ENCODE measurements at places on chromosomes 4 and X.
A peak's percentile ranks its signal among the peaks of the same experiment; 100 is the strongest.

DNA sequence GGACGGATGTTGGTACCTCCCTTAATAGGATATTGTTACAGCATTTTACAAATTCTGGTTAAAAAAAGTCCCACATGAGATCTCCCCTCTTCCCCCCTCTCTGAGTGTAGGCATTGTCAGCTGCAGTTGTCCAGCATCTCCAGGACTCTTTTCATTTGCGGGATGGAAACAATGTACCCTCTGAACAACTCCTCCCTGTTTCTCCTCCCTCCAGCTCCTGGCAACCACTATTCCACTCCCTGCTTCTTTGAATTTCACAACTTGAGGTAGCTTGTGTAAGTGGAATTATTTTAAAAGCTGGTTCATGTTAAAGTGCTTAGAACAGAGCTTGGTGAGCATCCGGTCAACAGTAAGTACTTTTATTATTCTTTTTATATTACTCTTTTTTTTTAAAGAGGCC is 69.8 kb downstream of the TBL1X start:
- peak; percentile 37 for DNase-seq

DNA sequence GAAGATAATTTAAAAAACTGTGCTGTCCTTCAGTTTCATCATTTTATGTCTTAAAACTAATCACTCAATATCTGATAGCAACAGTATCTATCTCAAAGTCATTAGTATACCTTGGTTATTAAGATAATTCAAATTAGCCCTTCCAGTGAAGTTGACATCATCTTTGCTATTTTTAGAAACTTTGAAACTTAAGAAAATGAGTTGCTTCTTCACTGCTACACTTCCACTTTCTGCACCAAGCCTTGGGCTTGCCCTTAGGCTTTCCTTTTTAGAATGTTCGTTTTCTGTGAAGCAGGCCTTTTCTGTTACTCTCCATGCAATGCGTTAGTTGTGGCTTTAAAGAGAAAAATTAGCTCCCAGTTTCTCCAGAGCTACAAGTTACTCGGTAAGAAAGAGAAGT is 4.4 kb upstream of the VAMP7 start:
- DNase-seq = no peak

- no peak for DNase-seq
Measured at GRCh38 chr4:93658443-93658842, 170.1 kb upstream of the ATOH1 start.

DNA sequence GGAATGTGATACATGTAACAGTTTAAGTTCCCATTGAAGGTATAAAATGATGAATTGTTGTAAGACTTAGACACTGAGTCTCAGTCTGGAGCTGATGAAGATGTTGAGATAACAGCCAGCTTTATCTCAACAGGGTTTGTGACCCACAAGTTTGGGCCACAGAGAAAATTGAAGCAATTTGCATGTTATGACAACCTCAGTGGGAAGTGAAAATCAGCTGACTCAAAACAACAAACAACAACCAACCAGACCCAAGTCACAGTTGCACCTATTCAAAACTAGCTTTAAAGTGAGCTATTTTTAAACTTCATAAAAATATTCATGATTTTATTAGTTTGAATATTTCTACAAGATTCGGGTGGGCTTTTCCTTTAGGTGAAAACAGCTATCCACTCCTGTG is 8.0 kb downstream of the SFRP2 start:
- no peak for DNase-seq

DNA sequence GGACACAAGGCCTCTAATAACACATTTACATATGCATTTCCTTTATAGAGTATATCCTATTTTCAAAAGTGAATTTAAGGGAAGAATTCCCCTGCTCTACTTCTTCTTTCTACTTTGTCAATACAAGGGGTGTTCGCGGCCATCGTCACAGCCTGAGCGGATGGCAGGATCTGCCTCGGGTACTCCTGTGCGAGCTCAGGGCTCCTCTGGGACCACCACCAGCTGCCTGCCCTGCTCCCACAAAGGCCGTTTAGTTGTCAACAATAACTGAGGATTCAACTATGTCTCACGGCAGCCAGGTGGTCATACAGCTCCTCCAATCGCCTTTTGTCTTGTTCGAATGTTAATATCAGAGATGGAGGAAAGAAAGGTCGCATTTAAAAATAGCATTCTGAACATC is 228.2 kb upstream of the TENM3 start:
- DNase-seq = no peak

DNA sequence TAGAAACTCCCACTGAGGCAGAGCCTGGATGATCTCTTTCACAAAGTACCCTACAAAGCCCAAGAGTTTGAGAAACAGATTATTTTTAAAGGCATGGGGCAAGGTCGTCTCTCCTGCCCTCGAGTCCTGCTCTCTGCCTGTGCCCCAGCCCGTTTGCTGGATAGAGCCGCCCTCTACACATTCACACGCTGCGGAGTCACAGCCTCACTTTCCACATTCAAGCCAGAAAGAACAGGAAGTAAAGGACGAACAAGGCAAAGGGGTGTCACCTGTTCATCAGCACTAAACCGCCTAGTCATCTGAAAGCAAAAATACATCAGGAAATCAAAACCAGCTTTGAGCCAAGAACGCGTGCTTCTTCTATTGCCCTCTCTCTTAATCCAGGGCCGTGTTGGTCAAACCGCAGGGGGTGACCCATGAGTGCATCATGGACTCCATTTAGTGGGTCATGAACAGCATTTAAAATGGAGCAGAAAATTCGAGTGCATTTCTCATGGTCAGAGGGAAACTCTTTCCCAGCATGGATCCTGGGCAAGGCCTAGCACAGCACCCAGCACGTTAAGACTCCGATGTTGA is 83.4 kb downstream of the PHKA2 start:
- no peak for DNase-seq

- no peak for DNase-seq
Measured at GRCh38 chr4:42018451-42018850, 28.1 kb downstream of the SLC30A9 start.

GRCh38 chrX:39445336-39445735 is 644.1 kb downstream of the MID1IP1 start:
- no peak for DNase-seq

- no peak for DNase-seq
Measured at GRCh38 chrX:149979126-149979644, 40.9 kb upstream of the EOLA2 start.

GRCh38 chrX:23390979-23391378 is 56.3 kb downstream of the PTCHD1 start:
- DNase-seq = no peak

- DNase-seq = no peak
Measured at GRCh38 chr4:151436093-151436518, 27.1 kb downstream of the FHIP1A start.

DNA sequence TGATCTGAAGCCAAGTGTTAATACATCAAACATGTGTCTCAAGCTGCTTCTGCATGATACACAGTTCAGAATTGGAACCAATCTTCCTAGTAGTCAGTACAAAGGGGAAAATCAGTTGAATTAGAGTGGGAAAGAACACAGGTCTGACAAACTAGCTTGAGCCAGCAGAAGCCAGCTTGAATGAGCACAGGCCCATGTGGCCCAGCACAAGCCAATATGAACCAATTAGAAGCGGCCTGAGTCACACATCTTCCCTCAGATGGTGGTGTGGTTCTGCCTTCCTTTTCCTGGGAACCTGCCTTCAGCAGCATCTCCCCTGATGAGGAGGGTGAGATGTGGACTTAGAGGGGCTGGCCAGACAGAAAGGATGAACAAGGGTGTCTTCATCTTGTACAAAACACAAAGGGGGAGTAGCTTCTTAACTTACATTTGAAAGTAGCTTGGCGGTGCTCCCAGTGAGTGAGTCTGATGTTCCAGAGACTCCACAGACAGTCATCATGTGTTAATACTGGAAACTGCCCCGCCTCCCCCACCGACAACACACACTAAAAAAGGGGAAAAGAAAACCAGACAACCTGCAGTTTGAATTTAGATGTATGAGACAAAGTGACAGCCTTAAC is 72.0 kb downstream of the FRMPD4 start:
- no peak for DNase-seq

DNA sequence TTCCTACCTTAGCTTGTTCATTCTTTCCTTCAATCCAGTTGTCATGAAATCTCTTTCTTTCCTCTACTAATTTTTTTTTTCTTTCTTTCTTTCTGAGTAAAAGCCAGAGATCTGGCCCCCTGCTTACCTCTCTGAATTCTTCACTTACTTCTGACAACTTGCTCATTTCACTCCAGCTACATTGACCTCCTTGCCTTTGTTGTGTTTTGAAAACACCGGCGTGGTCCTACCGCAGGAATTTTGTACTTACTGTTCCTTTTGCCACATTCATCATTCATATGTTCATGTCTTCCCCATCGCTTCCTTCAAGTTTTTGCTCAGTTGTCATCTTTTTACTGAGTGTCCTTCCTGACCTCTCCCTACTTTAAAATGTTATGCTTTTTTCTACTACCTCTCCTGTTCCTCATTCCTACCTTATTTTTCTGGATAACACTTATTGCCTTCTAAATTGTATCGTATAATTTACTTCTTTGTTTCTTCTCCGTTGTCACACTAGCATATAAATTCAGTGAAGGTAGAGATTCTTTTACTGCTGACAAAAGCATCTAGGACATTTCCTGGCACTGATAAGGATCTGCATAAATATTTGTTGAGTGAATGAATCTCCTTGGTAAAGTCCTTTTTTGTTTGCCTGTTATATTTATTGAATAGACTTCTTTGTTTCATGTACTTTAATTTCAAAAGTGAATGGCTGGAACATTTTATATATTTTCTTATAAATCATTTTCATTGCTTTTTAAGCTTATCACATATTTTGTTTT is 74.4 kb downstream of the NFKB1 start:
- no peak for DNase-seq

GRCh38 chr4:1333256-1333655 is 13.8 kb upstream of the UVSSA start:
- no peak for DNase-seq

DNA sequence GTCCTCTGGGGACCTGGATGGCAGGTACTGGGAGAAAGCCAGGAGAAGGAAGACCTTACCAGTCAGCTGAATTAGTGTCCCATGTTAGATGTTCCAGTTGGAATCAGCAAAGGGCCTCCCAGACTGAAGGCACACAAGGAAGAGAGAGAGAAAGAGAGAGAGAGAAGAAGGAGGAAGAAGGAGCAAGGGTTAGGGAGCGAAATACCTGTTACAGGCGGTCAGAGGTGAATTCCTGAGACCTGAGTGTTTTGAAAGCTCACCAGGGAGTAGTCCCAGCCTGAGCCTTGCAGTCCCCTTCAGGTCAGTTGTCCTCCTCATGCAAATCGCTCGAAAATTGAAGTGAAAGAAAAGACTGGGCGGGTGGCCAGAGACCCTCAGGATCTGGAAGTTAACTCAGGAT is 60.3 kb downstream of the USP11 start:
- DNase-seq = no peak

DNA sequence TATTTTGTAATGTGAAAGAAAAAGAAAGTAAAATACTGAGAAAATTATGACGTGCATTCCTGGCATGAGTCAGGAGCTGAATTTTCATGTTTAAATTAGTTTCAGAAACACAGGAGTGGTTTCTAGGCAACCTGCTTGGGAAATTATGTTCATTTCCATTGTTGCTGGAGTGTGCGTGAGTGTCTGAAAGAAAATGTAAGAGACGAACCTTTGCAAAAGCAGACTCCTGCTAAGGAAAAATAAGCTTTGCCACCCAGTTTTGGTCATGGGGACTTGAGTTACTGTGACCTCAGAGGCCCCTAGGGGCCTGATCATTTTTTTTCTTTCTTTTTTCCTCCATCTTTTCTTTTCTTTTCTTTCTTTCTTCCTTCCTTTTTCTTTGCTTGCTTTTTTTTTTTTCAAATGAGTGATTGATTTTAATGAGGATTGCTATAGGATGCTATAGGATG is 18.8 kb upstream of the CHRNA9 start:
- peak; percentile 71 for DNase-seq

GRCh38 chrX:50577326-50577725 is 106.7 kb upstream of the DGKK start:
- no peak for DNase-seq

GRCh38 chrX:97167333-97167732 is 283.6 kb downstream of the RPA4 start:
- DNase-seq = no peak

DNA sequence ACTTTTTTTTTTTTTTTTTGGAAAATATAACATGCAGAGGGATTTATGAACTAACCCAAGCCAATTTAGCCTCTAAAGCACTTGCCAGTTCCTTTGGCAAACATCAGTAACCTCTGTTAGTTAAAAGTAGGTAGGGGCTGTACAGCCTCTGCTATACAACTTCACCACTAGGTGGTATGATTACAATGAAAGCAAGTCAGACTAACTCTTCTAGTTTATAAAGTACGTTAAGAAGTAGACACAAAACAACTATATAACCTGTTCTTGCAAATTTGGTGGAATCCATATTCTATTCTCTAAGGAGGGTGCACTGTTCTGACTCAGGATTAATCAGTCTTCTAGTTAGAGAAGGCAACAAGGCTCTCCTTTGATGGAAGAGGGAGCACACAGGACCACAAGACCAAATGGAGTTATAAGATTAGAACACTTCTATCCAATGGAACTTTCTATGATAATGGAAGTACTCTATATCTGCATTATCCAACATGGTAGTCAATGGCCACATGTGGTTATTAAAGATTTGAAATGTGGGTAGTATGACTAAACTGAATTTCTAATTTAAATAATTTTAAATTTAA is 12.8 kb downstream of the AIMP1 start:
- DNase-seq = no peak

- no peak for DNase-seq
Measured at GRCh38 chr4:5707778-5708448, 446 bp downstream of the EVC2 start.

DNA sequence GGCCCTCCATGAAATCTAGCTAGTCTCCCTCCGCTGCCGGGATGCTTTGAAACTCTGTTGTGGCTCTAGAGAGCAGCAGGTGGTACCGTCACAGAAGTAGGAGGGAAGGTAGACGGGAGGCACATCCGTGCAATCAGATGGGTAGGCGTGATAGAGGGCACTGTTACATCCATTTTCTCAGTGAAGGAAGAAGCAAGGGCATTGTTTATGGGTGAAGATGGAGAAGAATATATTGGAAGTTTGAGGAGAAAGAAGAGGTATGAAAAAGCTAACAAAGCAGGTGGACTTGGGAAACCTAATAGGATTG is 1.3 kb downstream of the ANAPC4 start:
- no peak for DNase-seq
